Effector memory CD4-positive, alpha-beta T cell (primary cell): ENCODE measurements at places on chromosomes 13 and 19.

DNA sequence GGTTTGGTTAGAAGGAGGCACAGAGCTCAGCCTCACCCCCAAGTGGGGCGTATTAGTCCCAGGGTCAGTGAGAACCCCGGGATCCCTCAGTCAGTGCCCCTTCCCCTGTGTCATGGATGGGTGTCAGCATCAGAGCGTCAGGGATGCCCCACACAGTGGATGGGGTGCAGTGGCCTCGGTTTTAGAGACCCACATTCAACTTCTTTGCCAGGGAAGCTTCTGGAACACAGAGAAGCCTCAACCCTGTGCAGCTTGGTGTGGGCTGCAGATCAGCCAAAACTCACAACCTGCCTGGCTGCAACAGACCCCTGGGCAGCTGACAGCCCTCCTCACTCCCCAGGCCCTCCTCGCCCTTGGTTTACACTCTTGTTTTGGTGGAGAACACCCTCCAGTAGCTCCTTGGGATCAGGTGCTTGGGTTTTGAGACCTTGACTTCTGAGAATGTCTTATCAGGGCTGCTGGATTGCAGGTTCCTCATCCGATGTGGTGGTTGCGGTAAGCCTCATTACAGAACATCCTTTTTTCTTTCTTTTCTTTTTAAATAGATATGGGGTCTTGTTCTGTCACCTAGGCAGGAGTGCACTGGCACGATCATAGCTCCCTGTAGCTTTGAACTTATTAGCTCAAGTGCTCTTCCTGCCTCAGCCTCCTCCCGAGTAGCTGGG, 11.0 kb downstream of the ZNF333 start:
- DNase-seq: no peak

DNA sequence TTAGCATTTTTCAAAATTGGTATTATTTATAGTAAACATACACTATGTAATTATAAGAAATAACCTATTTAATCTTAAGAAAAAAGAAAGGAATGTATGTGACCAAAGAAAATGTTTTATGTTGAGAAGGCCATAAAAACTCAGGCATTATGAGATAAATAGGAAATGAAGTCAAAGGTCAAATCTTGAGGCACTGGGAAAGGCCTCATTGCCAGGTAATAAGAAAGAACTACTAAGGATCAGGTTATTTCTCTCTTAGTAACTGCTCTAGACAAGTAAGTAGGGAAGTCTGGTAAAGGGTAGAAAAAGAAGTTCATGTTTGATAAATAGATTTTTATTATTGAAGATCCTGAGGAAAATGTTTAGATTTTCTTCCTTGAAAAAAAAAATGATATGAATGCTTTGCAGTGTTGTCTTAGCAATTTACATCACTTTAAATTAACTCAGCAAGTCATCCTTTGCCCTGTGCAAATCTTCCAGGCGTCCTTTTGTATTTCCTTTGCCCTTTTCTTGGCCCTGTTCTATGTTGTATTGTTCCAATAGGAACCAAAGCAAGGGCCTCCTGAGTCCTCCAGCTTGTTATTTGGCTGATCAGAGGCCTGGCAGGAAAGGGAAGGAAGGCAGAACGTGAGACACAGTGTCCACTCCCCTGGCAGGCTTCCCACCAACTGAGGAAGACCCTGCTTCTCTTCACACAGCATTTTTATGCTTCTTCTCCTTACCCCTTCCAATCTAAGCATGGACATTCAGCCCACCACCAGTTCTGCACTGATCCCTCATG, 260.4 kb upstream of the MIR17HG start:
- DNase-seq: no peak

- DNase-seq: no peak
These were observed 19.8 kb upstream of the ATP11A start for GRCh38 chr13:112669881-112670499.

GRCh38 chr13:77475345-77476084, 60.0 kb upstream of the SCEL start:
- no peak for DNase-seq

- DNase-seq: no peak
These were observed 43.5 kb upstream of the TSC22D1 start for GRCh38 chr13:44619651-44620050.

DNA sequence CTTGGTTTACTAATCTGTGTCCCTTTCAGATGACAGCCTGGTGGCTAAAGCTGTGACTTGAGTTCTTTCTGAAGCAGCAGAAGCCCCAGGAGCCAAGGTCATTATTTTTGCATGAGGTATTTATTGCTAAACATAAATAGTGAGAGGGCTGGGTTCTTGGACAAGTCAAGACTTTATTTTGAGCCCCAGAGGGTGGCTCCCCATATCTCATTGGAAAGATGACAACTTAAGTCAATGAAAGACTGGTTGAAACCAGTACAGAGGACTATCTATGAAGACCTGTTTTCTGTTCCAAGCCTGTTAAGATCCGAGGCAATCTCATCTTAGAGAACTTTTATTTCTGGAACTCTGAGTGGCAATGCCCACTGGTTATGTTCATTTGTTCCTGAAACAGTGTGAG, 14.4 kb upstream of the ERICH6B start:
- no peak for DNase-seq

- DNase-seq: no peak
These were observed 28.7 kb downstream of the GJA3 start for GRCh38 chr13:20132052-20132634.

- no peak for DNase-seq
These were observed 16.0 kb downstream of the TDRD3 start for GRCh38 chr13:60412909-60413616.

DNA sequence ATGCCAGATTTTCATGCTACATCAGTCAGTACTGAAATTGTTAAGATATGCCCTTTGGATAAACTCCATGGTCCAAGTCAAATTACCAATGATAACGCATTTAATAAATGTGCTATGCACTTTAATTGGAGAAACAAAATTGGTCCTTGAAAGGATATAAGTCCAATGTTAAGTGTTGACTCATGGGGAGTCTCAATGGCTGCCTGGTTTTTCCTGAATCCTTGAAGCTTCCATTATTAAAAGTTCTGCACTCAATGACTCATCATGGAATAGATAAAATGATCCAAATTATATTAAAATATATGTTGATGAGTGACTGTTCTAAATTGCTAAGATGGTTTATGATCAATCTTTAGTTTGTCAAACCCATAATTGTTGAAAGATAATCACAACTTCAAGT, 346.0 kb upstream of the ATXN8OS start:
- no peak for DNase-seq

GRCh38 chr13:102960959-102961358, 105.3 kb downstream of the SLC10A2 start:
- no peak for DNase-seq

GRCh38 chr19:1986357-1987162, 29.0 kb downstream of the BTBD2 start:
- no peak for DNase-seq

DNA sequence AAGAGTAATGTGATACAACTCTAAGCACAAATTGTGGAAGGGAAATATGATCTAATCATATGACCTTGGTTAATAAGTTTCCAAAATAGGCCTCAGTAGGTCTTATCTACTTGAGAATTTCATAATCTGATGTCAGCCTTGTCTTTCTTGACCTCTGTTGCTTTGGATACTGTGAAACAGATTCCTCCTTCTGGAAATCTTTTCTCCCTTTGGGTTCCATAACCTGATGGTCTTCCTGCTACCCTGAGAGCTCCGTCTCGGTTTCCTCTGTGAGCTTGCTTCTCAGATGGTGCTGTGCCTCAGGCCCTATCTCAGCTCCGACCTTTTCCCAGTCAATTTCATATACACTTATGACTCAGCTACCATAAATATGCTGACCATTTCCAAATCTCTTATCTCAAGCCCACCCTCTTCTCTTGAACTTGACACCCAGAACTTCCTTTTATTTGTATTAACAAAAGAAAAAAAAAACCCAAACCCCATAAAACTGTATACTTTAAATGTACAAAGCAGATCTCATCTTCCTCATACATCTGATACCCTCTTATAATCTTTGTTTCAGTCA, 6.4 kb upstream of the SLC46A3 start:
- no peak for DNase-seq

GRCh38 chr13:49300739-49301589, 53.2 kb downstream of the CDADC1 start:
- DNase-seq: peak; percentile 27

- peak; percentile 40 for DNase-seq
These were observed 15.2 kb downstream of the UPF1 start for GRCh38 chr19:18846862-18847548.

DNA sequence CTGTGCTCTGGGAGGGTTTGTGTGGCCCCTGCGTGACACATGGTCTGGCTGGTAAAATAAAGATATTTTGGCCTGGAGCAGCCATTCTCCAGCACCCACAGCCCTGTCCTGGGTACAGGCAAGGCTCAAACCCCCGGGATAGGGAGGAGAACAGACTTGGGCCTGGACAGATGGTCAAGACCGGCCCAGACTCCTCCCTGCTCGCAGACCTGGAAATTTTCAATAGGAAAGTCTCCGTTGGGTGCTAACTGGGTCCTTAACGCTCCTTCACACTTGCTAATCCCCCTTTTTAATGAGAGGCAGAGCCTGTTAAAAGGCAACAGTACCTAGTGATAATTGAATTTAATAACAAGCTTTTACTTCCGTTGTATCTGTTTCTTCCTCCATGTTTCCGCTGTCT, 2.5 kb downstream of the PALM start:
- DNase-seq: no peak

GRCh38 chr19:55901369-55902079, 30.6 kb downstream of the NLRP13 start:
- DNase-seq: no peak
